ENCODE measurements at places on chromosomes 1 and 21.
A peak's percentile ranks its signal among the peaks of the same experiment; 100 is the strongest.

- DNase-seq = no peak
These were observed 85.9 kb downstream of the KCNJ15 start for GRCh38 chr21:38342739-38343138.

DNA sequence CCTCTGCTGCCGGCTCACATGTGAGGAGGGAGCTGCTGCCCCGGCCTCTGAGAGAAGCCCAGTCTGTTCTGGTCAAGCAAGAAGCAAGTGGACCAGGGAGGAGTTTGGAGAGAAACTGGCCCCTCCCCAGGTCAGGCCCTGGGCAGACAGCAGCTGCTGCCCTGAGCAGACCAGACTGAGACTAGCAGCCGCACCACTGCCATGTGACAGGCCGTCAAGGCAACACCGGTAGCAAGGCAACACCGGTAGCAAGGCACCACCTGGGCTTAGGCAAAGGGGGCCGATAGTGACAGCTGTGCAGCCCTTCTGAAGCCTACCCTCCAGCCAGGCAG lies 50.3 kb downstream of the ARHGEF16 start:
- no peak for DNase-seq

GRCh38 chr1:72357411-72357810 lies 75.1 kb upstream of the NEGR1 start:
- no peak for DNase-seq

- DNase-seq = no peak
These were observed 56.3 kb downstream of the KIAA0040 start for GRCh38 chr1:175136246-175136645.

DNA sequence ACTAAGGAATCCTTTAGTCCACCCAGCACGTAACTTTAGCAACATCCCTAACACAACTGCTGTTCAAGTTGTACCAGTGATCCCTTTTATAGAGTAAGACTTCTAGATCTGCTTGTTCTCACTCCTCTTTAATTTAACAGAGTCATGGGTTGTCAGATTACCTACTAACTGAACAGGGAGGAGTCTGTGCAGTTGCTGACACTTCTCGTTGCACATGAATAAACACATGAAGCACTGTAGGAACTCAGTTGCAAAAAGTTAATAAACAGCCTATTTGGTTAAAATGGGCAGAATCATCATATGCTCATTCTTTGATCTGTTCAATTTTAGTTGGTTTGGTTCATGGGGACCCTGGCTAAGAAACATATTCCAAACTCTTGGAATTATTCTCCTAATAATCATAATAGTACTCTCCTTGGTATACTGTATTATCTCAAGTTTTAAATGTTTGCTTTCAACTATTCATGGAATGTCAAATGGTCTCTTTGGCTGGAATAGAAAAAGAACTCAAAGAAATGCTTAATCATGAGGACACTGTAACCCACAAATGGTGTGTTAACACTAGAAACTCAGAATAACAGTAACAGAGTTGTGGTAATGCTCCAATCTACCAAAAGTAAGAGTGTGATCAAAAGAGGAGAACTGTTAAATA lies 15.6 kb downstream of the PLPPR5 start:
- DNase-seq = peak; percentile 9

- DNase-seq = no peak
These were observed 67.7 kb downstream of the INTS7 start for GRCh38 chr1:211967704-211968103.

GRCh38 chr1:53299233-53299632 lies 28.6 kb downstream of the LRP8 start:
- no peak for DNase-seq

DNA sequence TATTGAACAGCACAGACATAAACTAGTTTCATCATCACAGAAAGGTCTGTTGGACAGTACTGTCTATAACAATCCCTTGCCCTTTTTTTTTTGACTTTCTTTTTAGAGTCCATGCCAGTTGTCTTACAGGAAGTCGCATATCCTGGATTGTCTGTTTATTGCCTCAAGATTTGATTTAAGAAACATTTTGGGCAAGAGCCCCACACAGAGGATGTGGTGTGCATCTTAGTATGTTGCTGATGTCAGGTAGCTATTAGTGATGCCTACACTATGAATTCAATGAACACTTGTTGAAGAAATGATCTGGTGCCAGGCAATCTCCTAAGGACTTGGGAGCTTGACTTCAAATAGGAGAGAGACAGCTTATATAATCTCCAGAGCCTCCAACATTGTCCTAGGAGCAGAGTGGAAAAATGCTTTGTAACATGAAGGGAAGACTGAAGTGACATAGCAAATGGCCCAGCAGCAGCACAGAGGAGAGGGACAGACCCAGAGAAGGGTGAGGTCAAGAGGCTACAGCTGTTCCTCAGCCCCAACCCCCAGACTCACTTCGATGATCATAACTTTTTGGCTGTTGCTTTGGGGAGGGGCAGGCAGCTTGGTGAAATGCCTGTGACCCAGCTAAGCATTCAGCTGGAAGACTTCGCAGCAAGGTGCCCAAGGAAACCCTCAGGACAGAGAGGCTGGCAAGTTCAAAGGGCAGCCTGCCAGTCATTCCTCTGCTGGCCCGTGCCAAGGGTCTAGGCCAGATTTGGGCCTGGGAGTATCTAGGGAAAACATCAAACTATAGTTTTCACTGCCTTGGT lies 7.5 kb upstream of the RAB29 start:
- no peak for DNase-seq

DNA sequence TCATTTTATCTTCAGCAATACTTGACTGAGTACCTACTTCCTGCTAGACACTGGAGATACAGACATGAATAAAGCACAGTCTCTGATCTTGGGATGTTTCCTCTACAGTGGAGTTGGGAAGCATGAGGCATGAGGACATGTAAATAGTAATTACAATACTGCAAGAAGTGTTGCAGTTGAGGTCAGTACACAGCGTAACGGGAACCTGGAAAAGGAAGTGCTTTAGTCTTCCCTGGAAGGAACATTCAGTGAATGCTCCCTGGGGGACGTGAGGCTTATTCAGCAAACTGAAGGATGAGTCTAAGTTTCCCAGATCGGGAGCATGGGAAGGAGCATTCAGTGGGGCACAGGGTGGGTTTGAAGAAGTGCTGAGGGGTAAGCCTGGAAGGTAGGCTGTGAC lies 112.4 kb downstream of the PIK3R3 start:
- DNase-seq = no peak

GRCh38 chr1:1033731-1034438 lies 14.0 kb downstream of the AGRN start:
- DNase-seq = no peak
